ENCODE measurements at places on chromosomes 11 and 22. TPM values are rescaled to one million over a fixed set of nuclear protein-coding genes. Genes with fewer than 3 reads are reported as not detected.

The APOBEC3F gene
- 2.1 TPM for total RNA-seq

The CATSPER1 gene
- total RNA-seq = 2.1 TPM

The GLYAT gene
- total RNA-seq = not detected

The TMEM218 gene
- total RNA-seq = 25.5 TPM

The TEX54 gene
- not detected for total RNA-seq

The SHISAL1 gene
- 9.2 TPM for total RNA-seq

The SMTNL1 gene
- not detected for total RNA-seq

The RFPL1 gene
- total RNA-seq = not detected

The OR4A16 gene
- not detected for total RNA-seq

The FBXO7 gene
- total RNA-seq = 71.6 TPM

The NRIP3 gene
- 1.1 TPM for total RNA-seq

The CARD10 gene
- 40.8 TPM for total RNA-seq

The SYT12 gene
- total RNA-seq = 9.6 TPM

The OR51I1 gene
- total RNA-seq = not detected

All from A549 treated with DMSO at 1 μM for 4 hours (cell line).